ENCODE measurements at places on chromosomes 3 and 15.

- no peak for DNase-seq
These were observed 71.8 kb upstream of the SCN5A start for GRCh38 chr3:38721207-38721772.

- no peak for DNase-seq
These were observed 16.9 kb downstream of the ARIH2 start for GRCh38 chr3:48935530-48935929.

- no peak for DNase-seq
These were observed 7.0 kb downstream of the PAK6 start for GRCh38 chr15:40245666-40246450.

DNA sequence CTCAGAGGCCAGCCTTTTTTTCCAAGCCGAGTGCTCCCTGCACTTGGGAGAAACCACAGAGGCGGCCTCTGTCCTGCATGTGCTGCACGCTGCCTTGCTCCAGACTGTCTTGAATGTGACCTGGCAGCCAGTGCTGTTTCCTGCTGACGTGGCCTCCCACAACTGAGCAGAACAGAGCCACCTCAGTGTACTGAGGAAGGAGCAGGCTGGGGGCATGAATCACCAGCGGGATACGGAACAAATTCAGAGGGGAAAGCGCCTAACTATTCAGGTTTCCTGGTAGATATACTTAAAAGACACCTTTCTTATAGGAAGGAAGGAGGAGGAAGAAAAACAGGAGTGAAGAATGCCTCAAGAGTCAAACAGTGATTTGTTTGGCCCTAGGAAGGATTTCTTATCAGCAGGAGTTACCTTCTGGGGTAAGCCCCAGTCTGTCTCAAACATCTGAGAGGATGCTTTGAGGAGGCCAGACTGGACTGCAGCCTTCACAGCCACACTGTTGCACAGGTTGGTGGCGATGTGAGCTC lies 114.0 kb downstream of the FNDC3B start:
- peak; percentile 98 for DNase-seq

- peak; percentile 90 for DNase-seq
These were observed 11.8 kb downstream of the CYFIP1 start for GRCh38 chr15:22968366-22968765.

DNA sequence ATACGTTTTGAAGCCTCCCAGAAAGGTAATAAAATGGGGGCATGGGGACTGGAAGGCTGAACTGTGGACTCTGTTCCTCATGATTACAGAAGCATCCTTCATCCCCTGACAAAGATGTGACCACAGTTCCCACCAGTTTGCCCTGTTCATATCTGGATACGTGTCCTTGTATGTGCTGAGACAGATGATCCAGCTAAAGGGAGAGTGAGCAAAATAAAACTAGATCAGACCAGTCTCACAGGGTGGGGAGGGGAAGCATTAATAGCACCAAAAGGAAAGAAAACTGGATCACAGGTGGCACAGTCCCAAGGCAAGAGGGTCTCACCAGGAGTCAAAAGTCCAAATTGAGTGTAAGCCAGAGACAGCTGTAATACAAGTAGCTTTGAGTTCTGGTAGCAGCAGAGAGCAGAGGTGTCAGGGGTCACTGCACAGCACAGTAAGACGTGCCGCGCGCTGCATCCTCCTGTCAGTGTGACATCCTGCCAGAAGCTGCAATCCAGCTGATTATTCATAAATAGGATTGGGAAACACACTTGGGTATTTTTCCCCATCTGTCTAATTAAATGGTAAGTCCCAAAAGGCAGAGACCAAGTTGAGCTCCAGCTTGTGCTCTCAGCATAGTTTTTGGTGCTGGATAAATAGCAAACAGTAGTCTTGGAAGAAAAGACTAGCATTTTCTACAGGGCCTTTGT lies 560.0 kb upstream of the CFAP20DC start:
- DNase-seq: no peak

DNA sequence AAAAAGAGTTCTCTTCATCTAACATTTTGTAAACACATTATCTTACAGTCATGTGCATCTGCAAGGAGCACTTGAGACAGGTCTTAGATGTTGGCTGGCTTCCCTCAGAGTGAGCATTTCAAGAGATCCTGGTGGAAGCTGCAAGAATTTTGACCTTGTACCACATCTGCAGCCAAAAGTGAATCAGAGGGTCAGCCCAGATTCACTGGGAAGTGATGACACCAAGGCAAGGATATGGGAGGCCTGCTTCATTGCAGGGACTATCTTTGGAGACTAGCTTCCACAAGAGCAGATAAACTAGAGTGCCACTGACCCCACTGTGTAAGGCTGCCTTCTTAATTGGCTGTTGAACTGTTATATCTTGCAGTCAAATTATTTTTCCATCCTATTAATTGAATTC lies 21.3 kb upstream of the GADL1 start:
- DNase-seq: no peak

DNA sequence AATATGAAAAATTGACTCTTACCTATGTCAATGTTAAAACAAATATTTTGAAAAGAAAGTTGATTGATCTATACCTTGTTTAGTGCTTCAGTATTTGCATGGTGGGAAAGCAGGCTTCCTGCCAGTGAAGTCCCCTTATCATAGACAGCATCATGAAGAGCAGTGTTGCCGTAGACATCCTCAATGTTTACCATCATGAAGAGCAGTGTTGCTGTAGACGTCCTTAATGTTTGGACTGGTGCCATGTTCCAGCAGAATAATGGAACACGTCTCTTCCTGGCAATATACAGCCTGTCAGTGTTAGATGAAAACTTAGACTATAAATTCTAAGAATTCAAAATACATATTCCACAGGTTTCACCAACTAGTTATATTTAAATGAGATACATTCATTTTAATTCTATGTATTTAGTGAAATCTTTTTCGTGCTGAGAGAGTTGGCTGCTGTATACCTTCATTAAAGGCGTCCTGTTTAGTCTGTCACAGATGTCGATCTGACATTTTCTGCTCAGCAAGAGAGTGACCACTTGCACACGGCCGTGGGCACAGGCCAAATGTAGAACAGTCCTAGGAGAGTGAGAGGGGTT lies 116.8 kb downstream of the LMLN start:
- no peak for DNase-seq

- no peak for DNase-seq
These were observed 239.8 kb downstream of the ITPR1 start for GRCh38 chr3:4732925-4733324.

Measured in ELR (cell line).